ENCODE measurements at places on chromosomes 16 and 17. TPM values are rescaled to one million over a fixed set of nuclear protein-coding genes. Genes with fewer than 3 reads are reported as not detected.

The NPIPA1 gene
- 74.3 TPM for total RNA-seq

The TMIGD1 gene
- 14.4 TPM for total RNA-seq

The RAB37 gene
- total RNA-seq = 7.2 TPM

The KRTAP2-2 gene
- total RNA-seq = not detected

The TNFRSF17 gene
- total RNA-seq = 1.3 TPM

The CCL2 gene
- total RNA-seq = 4.2 TPM

The SYT17 gene
- total RNA-seq = 5.5 TPM

The VAC14 gene
- total RNA-seq = 20.7 TPM

The ADORA2B gene
- total RNA-seq = 39.4 TPM

The CES5A gene
- not detected for total RNA-seq

The ABCC11 gene
- total RNA-seq = not detected

The TMC5 gene
- 113 TPM for total RNA-seq

The SLC5A11 gene
- 0.79 TPM for total RNA-seq

The KRT33B gene
- total RNA-seq = not detected

The TMEM88 gene
- 2.5 TPM for total RNA-seq

The HCRT gene
- not detected for total RNA-seq

The KRTAP16-1 gene
- total RNA-seq = not detected

The LITAFD gene
- total RNA-seq = not detected

The CARHSP1 gene
- 75.7 TPM for total RNA-seq

The CAPNS2 gene
- total RNA-seq = 0.40 TPM

The MAF gene
- total RNA-seq = 12.3 TPM

The SDR42E1 gene
- total RNA-seq = 8.5 TPM

The CCDC78 gene
- total RNA-seq = 0.37 TPM

The AATK gene
- total RNA-seq = 13.3 TPM

The RRN3 gene
- 26.8 TPM for total RNA-seq

The PMFBP1 gene
- 3.7 TPM for total RNA-seq

The ABCA10 gene
- total RNA-seq = 2.3 TPM

The PRAC1 gene
- 328 TPM for total RNA-seq

The LMF1 gene
- 8.4 TPM for total RNA-seq

The TBC1D3E gene
- total RNA-seq = not detected

The MEFV gene
- total RNA-seq = 1.1 TPM

The TERB1 gene
- 0.22 TPM for total RNA-seq

The CLUH gene
- 285 TPM for total RNA-seq

The ZNF750 gene
- not detected for total RNA-seq

The MT1F gene
- 40.0 TPM for total RNA-seq

The EME1 gene
- 10.1 TPM for total RNA-seq

The VASN gene
- total RNA-seq = 2.7 TPM

The MGAT5B gene
- total RNA-seq = 0.27 TPM

The TGFB1I1 gene
- 10.9 TPM for total RNA-seq

The OR1F1 gene
- not detected for total RNA-seq

The NR1D1 gene
- 18.8 TPM for total RNA-seq

The SAMD14 gene
- total RNA-seq = 2.3 TPM

The ADGRG3 gene
- 0.82 TPM for total RNA-seq

The SRCIN1 gene
- 1.1 TPM for total RNA-seq

The ACSM3 gene
- total RNA-seq = 42.8 TPM

The TPSD1 gene
- 0.64 TPM for total RNA-seq

The TEX14 gene
- not detected for total RNA-seq

The CBX2 gene
- 4.0 TPM for total RNA-seq

The MPP2 gene
- 2.8 TPM for total RNA-seq

Measured in colonic mucosa (tissue), 4 donors.